Esophagus mucosa (tissue), 1 donor: ENCODE measurements at places on chromosomes 16 and 17. TPM values are rescaled to one million over a fixed set of nuclear protein-coding genes. Genes with fewer than 3 reads are reported as not detected.

- ATAC-seq, result no peak
Measured at GRCh38 chr17:44785921-44786320, 27.1 kb downstream of the ADAM11 start.

GRCh38 chr16:3661311-3661710 lies 6.8 kb downstream of the DNASE1 start:
- ATAC-seq, result no peak

DNA sequence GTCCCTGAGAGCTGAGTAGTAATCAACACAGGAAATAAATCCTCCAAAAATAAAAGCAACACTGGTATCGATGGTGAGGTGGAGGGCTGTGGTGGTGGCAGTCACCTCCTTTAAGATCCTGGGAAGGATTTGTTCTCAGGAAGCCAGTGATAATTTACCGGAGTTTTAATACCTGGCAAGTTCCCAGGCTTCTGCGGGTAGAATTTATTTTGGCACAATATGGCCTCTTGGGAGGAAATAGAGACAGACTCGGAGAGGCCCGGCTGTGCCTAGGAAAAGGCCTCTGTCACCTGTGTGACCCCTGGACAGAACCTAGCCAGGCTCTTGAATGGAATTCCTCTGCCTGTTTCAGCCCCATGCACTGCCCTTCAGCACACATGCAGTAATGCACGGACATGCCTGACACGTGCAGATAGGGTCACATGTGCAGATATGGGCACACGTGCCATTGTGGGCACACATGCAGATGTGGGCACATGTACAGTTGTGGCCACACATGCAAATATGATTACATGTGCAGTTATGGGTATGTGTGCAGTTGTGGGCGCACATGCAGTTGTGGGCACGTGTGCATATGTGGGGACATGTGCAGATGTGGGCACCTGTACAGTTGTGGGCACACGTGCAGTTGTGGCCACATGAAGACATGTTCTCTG lies 33.5 kb downstream of the MGAT5B start:
- ATAC-seq, result peak; percentile 30

DNA sequence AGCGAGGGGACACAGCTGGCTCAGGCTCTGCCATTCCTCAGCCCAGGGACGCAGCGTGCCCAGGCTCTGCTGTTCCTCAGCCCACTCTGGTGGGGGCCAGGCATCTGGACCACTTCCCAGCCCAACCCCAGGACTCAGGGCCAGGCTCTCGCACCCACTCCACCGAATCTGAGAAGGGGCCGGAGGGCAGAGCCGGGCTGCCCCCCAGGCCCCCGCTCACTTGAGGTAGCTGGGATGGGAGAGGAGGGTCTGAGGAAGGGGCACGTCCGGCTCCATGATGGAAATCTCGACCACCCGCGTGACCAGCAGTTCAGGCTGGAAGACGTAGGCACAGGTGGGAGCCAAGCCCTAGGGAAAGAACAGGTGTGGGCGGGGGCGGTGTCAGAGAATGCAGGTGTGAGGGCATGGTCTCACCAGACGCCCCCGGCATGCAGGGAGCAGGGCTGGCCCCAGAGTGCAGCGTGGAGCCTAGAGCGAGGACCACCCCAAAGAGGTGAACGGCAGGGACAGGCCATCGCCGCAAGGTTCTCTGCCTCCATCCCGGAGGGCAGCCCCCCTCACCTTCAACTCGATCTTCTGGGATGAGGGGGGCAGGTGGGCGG lies 4.9 kb downstream of the PGAP6 start:
- no peak for ATAC-seq

GRCh38 chr17:78766225-78766624 lies 15.8 kb downstream of the CYTH1 start:
- peak; percentile 21 for ATAC-seq

EVPLL gene
- 5.3 TPM for total RNA-seq

TNK1 gene
- total RNA-seq, result 6.1 TPM

DNA sequence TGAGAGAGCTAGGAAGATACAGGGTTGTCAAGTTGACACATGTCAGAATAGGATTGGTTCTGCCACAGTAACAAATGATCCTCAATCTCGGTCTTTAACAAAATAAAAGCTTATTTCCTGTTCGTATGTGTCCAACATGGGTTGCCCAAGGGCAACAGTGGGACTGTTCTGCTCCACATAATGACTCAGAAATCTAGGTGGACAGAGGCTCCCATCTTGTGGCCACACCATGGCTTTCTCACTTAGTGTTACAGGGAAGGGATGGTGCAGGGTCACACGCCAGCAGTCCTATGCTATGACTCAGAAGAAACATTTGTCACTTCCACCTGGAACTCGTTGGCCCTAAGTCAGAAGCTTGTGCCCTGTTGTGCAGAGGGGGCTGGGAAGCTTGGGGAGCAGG lies 364.9 kb downstream of the SNX29 start:
- peak; percentile 92 for ATAC-seq

GRCh38 chr16:88991813-88992350 lies 14.9 kb upstream of the CBFA2T3 start:
- no peak for ATAC-seq

MEOX1 gene
- total RNA-seq, result 1.2 TPM

- peak; percentile 31 for ATAC-seq
Measured at GRCh38 chr17:68908045-68908444, 47.1 kb downstream of the ABCA8 start.

DNA sequence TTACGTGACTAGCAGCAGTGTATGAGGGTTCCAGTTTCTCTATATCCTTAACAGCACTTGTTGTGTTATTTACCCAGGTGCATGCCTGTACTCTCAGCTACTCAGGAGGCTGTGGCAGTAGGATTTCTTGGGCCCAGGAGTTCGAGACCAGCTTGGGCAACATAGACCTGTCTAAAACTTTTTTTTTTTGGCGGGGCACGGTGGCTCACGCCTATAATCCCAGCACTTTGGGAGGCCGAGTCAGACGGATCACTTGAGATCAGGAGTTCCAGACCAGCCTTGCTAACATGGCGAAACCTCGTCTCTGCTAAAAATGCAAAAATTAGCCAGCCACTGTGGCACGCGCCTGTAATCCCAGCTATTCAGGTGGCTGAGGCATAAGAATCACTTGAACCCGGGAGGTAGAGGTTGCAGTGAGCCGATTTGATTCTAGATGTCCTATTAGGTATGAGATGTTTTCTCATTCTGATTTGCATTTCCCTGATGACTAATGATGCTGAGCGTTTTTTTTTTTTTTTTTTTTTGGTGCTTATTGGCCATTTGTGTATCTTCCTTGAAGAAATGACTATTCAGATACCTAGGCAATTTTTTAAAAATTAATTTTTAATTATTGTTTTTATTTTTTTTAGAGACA lies 13.4 kb downstream of the CASC3 start:
- no peak for ATAC-seq

GRCh38 chr16:67474551-67475455 lies 6.2 kb downstream of the ATP6V0D1 start:
- no peak for ATAC-seq

ASB16 gene
- not detected for total RNA-seq

GRCh38 chr16:66619534-66620428 lies 15.3 kb downstream of the CMTM3 start:
- ATAC-seq, result no peak

GRCh38 chr17:76732734-76733617 lies 4.2 kb downstream of the SRSF2 start:
- no peak for ATAC-seq

- ATAC-seq, result no peak
Measured at GRCh38 chr16:14606102-14606501, 24.0 kb downstream of the PARN start.

TSNAXIP1 gene
- total RNA-seq, result 0.40 TPM
